ENCODE measurements at places on chromosomes 13 and 19. TPM values are rescaled to one million over a fixed set of nuclear protein-coding genes. Genes with fewer than 3 reads are reported as not detected.

DNA sequence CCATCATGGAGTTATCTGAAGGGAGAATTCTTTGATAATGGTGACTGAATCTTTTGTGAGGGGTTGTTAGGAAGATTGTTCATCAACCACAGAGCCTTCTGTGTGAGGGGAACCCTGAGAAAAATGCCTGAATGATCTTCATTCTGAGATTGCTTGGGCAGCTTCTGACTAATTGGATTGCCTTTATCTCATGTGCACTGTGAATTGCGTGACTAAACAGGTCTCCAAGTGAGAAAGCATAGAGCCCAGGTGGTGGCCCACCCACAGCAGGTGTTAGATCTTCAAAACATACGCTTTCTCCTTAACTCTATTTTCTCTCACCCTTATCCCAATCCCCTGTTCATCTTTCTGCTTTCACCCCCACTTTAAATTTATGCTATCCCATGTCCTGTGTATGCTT is 58.3 kb downstream of the DOCK9 start:
- DNase-seq, result no peak
- H3K4me3 ChIP-seq, result no peak overlapping the region
- H3K27ac ChIP-seq, result no peak overlapping the region
- H3K4me1 ChIP-seq, result no peaks in the 10 kb centered on the region

CYP2A7 gene
- total RNA-seq, result not detected

SBSN gene
- total RNA-seq, result not detected

HNRNPA1L2 gene
- total RNA-seq, result 2.8 TPM

IFT88 gene
- total RNA-seq, result 25.9 TPM

All from Peyer's patch (tissue), 4 donors.